ENCODE measurements at places on chromosomes 7 and 10.
A peak's percentile ranks its signal among the peaks of the same experiment; 100 is the strongest.

DNA sequence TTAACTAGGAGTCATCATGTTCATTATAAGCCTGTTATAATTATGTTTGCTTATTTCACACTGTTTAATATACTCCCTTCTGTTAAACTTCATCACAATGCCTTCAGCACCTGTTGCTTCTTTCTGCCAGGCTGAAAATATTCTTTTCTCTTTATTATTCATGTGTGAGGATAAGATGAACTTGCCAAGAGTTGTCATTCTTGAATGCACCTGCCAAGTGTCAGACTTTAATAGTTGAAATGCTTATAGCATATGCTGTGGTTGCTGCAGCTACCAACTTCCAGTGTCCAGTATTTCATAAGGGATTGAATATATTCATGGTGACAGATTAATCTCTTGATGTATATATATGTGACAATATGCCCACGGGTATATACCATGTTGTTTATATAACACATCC is 339.2 kb upstream of the MEOX2 start:
- no peak for DNase-seq

DNA sequence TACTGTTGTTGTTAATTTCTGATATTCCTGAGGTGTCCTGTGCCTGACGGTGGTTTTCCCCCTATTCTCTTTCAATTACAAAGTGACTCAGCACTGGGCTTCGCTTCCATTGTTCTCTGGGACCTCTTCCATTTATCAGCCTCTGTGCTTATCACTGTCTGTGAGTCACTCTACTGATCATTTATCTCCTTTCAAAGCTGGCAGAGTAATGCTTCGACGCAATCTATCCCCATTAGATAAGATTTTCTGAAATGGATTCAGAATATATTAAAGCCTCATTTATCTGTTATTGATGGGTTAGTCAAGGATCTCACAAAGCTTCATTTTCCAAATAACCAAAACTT is 679.2 kb downstream of the SDK1 start:
- DNase-seq, result no peak

DNA sequence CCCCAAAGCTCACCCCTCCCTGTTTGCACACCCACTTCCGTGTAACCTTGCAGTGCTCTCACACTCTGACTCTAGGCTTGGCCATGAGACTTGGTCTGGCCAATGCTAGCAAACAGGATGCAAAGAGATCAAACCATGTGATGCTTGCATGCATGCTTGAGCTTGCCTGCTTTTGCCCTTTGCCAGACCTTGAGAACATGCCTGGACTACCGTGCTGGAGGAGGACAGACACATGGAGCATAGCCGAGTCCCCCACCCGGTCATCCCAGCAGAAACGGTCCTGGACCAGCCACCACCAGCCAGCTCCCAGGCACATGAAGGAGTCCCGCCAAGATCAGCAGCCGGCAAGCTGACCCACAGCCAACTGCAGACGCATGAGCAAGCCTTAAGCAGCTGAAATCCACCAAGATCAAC is 23.4 kb downstream of the PYROXD2 start:
- DNase-seq, result peak; percentile 36

DNA sequence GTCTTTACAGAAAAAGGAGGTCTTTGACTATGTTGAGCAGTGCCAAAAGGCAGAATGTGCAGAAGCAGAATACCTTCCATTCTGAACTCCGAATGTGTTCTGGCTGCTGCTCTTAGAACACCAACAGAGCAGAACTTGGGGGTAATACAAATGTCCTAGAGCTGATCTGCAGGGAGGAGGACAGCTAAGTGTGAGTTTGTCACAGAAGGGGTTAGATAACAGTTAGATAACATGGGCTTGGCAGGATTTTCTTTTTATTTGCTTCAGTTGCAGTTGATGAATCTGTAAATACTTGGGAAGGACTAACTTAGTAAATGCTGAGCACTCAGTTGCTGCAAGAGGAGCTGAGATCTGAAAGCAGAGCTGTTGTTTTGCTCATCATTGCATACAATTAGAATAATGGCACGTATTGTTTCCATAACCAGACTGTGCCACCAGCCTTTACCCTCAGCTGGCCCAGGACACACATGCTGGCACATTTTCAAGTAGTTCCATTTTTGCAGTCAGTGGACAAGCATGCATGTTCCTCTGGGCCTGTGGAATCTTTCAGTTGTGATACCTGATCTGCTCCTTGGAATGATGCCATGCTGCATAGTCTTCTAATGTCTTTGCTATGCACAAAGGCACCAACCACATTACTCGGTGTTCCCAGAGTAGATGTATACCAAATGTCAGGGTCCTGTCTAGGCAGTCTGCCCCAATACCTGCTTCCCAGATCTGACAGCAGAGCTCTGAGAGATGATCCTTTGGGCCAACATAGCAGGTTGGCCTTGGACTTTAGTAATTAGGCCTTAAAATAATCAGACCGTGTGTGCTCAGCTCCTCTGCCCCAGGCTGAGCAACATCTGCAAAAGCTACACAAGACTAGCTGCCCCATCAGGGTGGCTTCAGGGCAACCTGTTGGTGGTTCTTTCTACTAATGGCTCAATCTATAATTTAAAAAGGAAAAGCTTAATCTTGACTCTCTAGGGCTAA is 55.7 kb downstream of the GSDME start:
- peak; percentile 48 for DNase-seq

- no peak for DNase-seq
Measured at GRCh38 chr10:80452069-80452468, 2.0 kb upstream of the TSPAN14 start.

DNA sequence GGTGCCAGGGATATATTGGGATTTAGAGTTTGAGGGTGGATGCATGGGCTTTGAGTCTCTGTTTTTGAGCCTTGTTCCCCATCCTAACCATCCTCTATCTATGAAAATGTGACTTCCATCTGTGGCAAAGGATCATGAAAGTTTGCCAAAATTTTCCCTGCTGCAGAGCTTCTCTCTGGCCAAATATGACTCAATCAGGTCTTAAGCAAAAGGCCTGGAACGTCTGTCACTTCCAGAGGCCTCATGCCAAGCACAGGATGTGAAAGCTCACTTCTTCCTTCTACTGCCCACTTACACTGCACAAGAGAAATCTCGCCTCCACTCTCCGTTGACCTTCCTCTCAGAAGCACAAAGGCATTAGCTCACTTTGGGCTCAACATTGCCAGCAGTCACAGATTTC is 696.9 kb upstream of the NRP1 start:
- no peak for DNase-seq

DNA sequence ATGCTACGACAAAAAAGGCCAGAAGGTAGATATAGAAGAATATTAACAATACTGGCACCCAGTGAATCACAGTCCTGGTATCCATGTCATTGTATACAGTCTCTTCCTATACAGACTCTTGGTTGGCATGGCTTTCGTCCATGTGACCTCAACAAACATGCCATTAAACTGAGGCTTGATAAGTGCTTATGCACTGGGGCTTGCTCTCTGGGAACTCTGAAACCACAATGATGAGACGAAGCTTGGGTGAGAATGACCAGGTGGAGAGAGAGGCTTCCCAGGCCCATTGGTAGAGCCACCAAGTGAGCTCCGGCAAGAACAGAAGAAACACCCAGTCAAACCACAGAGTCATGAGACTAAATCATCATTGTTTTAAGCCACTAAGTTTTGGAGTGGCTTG is 33.2 kb downstream of the PNPLA8 start:
- no peak for DNase-seq

DNA sequence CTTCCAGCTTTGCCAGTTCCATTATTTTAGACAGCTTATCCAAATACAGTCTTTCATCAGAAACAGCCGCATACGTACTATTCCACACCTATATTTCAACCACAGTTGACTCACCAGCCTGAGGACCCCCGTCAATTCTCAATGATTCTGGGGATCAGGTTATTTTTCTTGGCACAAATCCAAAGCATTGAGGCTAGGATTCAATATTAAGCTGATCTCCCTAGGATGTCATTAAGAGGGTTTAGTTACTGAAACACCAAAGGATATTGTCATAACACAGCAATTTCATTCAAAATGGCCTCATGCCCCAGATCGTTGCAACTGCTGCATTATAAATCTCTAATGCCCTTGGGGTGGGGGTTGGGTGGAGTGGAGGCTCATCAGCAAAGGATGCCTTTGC is 214.6 kb downstream of the PTEN start:
- DNase-seq, result no peak

DNA sequence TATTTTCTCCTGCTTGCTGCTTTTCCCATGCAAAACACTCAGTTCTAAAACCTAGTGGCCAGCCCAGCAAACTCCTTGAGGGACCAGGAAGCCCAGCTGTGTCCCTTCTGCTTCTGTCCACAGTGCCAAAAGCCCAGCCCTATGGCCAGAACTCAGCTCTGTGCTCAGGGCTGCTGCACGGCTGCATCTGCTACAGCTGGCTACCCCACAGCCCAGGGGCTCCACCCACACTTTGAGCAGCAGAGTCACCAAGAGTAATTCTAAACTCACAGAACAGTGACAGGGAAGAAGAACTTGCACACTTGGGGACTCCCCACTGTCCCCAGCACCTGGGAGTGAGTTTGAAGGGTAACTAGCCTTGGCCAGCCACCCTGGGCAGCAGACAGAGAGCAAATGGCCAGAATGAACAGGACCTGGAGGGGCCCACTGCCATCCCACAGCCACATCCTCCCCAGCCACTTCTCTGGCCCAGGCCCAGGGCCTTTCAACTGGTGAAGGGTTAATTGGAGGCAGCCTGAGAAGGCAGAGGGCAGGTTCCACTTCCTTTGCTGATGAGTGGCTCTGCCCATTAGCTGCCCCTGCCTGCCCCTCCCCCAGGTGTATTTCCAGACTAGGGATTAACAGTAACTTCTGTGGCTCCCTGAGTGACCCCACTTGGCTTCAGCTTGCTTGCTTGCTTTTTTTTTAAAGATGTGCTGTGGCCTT is 28.1 kb upstream of the TRIM8 start:
- DNase-seq, result no peak

DNA sequence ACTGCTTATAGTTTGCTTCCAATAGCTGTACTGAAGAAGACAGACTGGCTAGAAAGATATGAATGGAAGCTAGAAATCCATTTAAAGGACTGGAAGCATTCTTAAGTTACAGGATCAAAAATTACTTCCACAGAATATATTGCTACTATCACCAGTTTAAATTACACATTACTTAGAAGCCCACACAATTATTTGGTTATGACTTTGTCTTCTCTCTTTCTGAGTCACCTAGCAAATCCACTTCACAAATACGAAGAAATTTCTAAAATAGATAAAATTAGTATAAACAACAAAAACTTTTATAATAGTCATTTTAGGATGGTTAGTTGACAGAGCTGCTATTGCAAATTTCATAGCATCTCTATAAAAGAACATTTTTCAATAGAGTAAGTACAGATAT is 108.1 kb downstream of the SNX13 start:
- DNase-seq, result no peak

DNA sequence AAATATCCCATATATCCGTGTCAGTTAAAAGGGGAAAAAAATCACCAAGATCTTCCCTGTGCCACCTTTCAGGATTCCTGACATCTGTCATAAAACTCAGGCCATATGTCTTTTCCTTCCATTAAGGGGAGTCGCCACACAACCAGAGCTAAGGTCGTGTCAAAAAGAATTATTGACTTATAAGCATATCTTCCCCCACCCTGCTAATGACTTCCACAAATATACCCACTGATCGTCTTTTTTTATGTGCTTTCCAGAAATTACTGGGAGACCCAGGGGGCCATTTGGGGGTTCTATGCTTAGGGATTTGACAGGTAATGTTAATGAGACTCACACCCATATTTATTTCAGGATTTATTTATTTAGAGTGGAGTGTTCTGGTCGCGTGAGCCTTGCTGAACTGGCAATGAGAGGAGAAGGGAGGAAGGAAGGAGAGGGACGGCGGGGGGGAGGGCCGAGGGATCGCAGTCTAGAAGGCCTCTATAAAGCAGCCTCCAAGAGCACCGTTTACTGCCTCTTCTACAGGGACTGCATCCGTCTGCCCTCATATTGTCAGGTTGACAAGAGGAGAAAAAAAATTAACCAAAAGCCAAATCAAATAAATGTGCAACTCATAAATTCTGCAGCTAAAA is 135.7 kb upstream of the MGMT start:
- DNase-seq, result no peak

DNA sequence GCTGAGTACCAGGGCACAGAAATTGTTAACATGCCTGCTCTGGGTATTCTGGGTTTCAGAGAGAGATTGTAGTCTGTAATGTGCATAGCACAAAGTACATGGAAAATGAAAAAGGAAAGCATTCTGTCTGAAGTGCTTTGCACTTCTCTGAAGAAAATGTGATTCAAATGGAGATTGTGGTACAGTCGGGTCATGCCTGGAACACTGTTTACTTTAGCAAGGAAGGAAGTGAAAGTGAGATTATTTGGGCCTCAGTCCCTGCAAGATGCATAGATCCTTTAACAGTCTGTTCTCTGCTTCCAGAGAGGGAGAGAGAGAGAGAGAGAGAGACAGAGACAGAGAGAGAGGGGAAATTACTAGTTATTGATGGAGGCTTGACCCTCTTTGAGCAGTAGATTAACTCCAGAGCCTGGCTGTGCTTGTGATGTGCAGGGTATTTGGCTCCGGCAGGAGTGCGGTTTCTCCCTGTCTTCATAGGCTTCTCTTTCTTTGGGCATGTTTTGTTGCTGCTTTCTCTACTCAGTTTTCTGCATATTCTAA is 5.4 kb downstream of the VWC2 start:
- no peak for DNase-seq

DNA sequence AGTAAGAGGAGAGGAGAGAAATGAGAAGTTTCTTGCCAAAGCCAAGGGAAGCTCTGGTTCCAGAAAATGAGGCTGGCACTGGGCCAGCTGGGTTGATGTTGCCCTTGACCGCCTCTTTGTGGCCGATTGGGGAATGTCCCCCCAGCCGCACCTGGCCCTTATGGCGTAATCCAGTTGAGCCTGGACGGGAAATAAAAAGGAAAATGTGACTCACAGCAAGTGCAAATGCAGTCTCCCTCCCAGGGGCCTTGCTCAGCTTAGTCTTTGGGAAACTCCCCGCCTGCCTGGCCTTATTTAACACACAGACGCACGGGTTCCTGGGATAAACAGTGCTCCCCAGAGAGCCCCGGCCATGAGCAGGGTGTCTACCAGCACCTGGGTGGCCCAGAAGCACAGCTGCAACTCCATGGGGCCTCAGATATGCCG is 174.8 kb downstream of the KIAA1217 start:
- DNase-seq, result peak; percentile 71

GRCh38 chr10:34313888-34314287 is 501.2 kb downstream of the PARD3 start:
- DNase-seq, result no peak

DNA sequence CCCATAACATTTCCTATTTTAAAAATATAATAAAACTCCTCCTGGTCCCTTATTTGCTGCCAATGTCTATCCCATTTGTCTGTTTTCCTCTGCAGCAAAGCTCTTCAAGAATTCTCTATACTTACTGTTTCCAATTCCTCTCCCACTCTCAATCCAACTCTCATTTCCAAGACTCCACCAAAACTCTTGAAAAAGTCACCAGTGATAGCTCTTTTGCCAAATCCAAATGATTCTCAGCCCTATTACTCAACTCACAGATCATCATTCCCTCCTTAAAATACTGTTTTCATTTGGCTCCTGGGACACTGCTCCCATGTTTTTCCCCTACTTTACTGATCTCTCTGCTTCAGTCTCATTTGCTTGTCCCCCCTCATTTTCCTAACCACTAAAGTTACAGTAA is 139.4 kb downstream of the HIBADH start:
- no peak for DNase-seq

GRCh38 chr7:90951986-90952954 is 312.0 kb upstream of the FZD1 start:
- DNase-seq, result no peak

Measured in hematopoietic multipotent progenitor cell treated with erythropoietin and hydrocortisone succinate and interleukin-3 and kit ligand, for 6 days (in vitro differentiated cells).